ENCODE measurements at places on chromosomes 12 and 14.

- DNase-seq = no peak
These were observed 68.1 kb upstream of the DCD start for GRCh38 chr12:54716261-54716660.

GRCh38 chr14:24137529-24138395, 1.8 kb downstream of the PSME1 start:
- no peak for DNase-seq

DNA sequence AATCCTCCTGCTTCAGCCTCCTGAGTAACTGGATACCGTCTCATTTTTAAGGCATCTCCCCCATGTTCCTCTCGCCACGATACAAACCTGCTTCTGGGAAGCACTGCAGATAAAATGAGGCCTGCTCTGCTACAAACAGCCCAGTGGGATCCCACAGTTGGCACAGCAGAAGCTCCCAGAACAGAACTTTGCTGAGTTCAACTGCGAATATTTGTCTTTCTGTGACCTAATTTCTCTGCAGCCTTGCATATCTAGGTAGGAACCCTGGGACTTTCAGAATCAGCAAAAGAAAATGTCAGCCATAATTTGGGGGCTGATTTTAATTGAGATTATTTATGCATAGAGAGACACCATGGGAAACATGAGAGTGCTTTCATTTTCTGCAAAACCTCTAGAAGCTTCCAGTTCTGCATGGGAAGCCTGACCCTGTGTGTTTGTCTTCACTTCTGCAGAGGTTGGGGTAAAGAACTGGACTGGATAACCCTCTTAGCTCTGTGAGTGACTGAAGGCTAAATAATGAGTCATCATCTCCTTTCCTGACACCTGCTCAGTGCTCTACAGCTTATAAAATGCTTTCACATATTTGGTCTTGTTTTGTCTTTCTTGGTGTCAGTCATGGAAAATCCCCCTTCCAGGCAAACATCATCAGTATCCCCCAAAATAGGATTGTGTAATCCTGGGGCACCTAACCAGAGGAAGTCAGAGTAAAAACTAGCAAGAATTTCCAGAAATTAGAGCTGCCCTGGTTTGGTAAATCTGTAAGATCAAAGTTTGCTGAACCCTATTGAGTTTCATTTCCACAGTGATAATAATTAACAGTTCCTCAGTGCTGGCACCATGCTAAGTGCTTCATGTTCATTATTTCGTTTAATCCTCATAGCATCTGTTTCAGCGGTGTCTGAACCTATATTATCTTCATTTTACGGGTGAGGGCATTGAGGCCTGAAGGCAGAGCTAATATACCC, 185.8 kb downstream of the SLC15A4 start:
- no peak for DNase-seq

DNA sequence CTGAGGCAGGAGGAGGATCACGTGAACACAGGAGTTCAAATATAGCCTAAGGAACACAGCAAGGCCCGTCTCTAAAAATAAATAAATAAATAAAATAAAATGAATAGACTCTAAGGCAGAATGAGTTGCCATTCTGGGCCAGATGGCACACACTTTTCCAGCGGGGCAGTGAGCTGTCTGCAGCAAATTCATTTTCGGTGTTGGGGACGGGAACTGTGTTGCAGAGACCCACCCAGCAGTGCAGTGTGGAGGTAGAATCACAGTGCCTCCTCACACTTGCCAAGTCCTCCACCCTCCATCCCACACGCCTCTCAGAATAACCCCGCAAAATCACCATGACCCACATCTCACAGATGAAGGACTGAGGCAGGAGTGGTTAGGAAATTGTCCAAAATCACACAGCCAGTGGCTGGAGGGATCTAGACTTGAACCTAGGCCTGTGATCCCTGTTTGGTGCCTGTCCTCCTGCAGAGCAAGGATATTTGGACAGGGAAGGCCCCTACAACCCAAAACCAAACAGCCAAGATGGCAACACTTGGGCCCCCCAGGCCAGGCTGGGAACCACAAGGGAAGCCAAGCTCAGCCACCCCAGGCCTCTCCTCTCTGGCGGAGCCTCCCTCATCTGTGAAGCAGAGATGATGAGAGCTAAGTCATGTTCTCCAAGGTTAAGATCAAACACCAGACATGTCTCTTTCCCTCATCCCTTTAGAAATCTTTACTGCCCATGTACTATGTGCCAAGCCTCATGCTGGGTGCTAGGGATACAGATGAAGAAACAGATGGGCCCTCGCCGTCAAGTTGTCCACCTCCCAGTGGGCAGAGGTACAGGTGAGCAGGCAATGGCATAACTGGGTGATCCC, 152.7 kb downstream of the DPF3 start:
- no peak for DNase-seq

DNA sequence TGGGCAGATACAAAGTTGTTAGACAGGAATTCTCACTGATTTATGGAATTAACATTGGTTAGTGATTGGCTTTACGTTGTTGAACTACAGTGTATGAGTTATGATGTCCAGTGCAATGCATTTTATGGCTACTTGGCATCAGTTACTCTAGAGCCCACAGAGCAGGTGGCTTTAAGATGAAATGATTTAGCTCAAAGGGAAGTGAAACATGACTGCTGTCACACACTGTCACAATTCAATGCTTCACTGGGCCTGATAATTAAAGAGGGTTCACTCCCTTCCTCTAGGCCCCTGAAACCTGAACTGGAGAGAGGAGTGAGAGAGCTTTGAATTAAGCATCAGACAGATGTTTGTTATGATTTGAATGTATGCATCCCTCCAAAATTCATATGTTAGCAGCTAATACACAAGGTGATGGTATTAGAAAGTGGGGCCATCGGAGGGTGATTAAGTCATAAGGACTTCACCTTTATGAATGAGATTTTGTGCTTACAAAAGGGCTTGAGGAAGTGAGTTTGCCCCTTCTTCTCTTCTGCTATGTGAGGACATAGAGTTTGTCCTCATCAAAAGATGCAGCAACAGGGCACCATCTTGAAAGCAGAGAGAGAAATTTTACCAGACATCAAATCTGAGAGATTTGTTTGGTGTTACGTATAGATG, 175.8 kb upstream of the GRIN2B start:
- DNase-seq = no peak

DNA sequence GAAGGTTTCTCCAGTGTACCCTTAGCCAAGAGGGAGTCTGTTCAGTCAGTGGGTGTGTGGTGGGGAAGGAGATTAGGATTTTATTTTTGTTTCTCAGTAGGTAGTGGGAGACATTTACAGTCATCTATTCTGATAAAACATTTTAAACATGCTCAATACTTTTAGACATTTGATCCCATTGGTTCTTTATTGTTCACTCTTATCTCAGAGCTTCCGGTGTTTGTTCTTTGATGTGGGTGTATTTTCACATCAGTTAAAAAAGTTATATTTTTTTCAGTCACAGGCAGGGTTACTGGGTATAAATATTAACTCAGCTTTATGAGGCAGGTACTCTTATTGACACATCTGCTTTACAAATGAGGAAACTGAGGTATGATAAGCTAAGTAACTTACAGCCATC, 43.3 kb upstream of the LRRK2 start:
- no peak for DNase-seq

DNA sequence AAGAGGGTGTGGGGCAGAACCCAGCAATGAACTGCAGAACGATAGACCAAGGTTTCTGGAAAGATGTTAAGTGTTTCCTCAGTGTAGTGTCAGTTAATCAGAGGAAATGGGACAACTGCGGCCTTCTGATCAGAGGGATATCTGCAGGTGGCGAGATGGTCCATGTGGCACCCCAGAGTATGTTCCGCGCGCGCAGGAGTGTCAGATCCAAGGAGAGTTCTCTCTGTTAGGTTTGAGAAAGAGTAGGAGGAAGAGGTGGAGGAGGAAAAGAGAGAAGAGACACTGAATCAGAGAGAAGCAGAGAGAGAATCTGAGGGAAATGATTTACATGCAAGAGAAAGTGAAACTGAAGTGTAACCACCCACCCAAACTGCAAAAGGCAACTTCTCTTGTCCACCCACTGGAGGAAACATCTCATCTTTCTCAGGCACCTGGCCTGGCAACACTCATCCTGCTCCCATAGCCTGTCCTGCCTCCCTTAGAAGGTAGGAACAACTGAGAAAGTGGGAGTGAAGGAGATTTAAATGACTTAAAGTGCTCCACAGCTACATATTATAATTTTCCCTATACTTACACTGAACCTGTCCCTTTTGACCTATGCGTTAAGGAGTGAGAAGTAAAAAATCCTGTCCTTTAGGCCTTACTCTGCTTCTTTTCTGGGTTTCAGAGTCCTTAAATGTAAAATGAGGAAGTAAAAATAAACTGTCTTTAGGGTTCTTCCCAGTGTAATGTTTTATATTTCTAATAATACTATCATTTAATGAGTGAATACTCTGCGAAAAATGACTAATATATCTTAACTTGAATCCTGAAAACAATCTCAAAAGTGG, 6.8 kb upstream of the TESPA1 start:
- DNase-seq = no peak

DNA sequence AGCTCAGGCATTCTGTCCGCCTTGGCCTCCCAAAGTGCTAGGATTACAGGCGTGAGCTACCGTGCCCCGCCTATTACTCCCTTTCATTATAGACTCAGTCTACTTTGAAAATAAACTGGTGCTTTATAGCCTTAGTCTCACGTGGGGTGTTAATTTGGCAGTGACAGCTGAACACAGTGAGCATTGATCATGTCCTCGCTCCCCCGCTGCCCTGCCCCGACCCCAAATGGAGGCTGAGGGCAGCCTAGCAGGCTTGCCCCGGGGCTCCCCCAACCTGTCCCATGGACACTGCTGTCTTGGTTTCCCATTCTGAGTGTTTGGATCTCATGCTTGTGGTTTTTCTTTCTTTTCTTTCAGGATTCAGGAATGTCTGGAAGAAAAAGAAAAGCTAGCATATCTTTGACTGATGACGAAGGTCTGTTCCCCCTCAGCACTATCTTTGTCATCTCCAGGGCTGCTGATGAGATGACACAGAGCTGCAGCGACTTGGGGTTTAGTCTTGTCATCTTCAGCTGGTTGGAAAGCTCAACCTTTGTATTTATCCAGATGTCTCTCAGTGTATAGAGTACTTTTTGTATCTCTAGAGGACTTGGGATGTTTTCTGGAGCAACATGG, 42.2 kb downstream of the EP400 start:
- no peak for DNase-seq

DNA sequence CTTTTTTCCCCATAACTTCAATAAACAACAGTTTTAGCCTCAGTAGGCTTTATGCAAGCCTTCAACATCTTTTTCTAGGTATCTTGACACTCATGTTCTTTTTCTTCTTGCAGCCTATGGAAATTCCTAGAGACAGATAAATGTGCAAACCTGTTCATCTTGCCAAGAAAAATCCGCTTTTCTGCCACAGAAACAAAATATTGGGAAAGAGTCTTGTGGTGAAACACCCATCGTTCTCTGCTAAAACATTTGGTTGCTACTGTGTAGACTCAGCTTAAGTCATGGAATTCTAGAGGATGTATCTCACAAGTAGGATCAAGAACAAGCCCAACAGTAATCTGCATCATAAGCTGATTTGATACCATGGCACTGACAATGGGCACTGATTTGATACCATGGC, 295.9 kb downstream of the ZFP36L1 start:
- no peak for DNase-seq

- no peak for DNase-seq
These were observed 1122.6 kb downstream of the FLRT2 start for GRCh38 chr14:86652526-86652925.

GRCh38 chr14:21915826-21916225, 242.2 kb upstream of the OR4E1 start:
- DNase-seq = no peak

DNA sequence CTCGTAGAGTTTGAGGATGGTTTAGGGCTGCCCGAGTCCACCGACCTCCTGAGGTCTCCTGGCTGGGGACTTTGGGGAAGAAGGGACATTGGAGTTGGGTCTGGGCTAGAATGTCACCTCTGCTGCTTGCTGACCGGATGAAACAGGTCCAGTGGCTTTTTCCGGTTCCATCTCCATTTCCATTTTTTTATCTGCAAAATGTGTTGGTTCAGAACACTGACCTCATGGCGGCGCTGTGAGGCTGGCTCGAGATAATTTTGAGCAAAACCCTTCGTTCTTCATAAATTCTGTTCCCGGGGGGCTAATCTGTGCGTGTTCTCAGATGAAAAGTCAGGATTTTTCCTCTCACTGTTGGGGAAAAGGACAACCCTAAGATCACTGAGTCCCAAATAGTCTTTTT, 11.7 kb upstream of the MYL2 start:
- DNase-seq = no peak

DNA sequence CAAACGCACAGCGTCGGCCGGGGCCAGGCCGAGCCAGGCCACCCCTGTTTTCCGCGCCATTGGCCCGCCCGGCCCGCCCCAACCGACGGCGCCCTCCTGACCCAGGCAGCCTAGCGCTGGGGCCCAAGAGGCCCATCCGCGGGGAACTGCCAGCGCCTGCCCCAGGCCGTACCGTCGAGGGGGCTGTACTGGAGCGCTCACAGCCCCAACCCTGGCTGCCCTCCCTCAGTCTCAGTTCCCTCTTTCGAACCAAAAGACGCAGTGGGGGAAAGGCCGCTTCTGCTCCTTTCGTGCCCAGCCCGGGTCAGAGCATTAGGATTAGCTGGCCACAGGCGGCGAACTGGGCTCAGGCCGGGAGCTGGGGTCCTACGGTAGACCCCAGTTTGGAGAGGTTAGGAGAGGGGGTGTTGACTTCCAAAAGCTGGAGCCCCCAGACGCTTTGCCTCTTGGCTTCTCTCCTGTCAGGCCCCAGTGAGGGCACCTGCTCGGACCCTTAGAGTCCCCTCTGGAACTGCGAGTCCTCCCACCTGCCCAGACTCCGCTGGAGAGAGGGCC, 1.9 kb downstream of the NKX2-1 start:
- no peak for DNase-seq

- no peak for DNase-seq
These were observed 68.9 kb downstream of the FGD4 start for GRCh38 chr12:32467959-32468863.

- DNase-seq = no peak
These were observed 95.0 kb downstream of the TGFB3 start for GRCh38 chr14:75886636-75887348.

GRCh38 chr14:104432611-104433231, 146.8 kb upstream of the C14orf180 start:
- DNase-seq = no peak

GRCh38 chr14:64680013-64680713, 24.1 kb upstream of the PLEKHG3 start:
- DNase-seq = no peak
